Small intestine (tissue), 16 donors: ENCODE measurements at places on chromosomes 3 and 15. TPM values are rescaled to one million over a fixed set of nuclear protein-coding genes. Genes with fewer than 3 reads are reported as not detected.

GRCh38 chr15:69600556-69601085 lies 148.0 kb downstream of the RPLP1 start:
- H3K36me3 ChIP-seq = no peaks in the 10 kb centered on the region
- H3K27ac ChIP-seq = no peak overlapping the region
- peaks cover 2% of the 10 kb centered on the region for H3K4me1 ChIP-seq
- no peak for DNase-seq
- peaks cover 36% of the 10 kb centered on the region for H3K27me3 ChIP-seq

- DNase-seq = no peak
- no peak overlapping the region for H3K4me3 ChIP-seq
- H3K4me1 ChIP-seq = no peaks in the 10 kb centered on the region
- no peaks in the 10 kb centered on the region for H3K27me3 ChIP-seq
These were observed 56.0 kb upstream of the FLNB start for GRCh38 chr3:57952208-57952631.

GRCh38 chr15:58360421-58361090 lies 71.2 kb upstream of the LIPC start:
- H3K4me1 ChIP-seq = no peaks in the 10 kb centered on the region
- no peaks in the 10 kb centered on the region for H3K27me3 ChIP-seq
- H3K4me3 ChIP-seq = no peak overlapping the region
- no peaks in the 10 kb centered on the region for H3K36me3 ChIP-seq
- DNase-seq = no peak

- no peaks in the 10 kb centered on the region for H3K36me3 ChIP-seq
- H3K27ac ChIP-seq = no peak overlapping the region
- H3K4me3 ChIP-seq = peak overlapping the region; percentile 44
- DNase-seq = no peak
- H3K27me3 ChIP-seq = peaks cover 6% of the 10 kb centered on the region
- H3K4me1 ChIP-seq = no peaks in the 10 kb centered on the region
These were observed 1.0 kb upstream of the RBPMS2 start for GRCh38 chr15:64776402-64776786.

DNA sequence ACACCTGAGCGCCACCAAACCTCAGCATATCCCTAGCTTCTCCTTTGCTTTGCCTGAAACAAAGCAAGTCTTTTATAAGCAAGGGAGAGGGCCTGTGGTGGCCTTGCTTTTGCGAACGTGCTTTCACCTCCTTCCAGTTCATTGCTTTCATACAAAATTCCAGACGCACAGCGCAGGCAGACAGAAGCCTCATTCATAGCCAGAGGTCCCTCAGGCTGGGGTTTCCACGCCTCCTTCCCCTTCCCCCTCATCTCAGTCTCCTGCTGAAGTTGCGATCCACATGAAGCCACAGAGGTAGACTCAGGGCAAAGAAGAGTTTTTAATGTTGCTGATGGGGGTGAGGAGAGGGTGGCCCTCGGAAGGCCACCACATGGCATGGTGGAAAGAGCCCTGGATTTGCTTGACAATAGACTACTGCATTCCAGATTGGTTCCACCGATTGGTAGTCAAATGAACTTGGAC lies 59.4 kb upstream of the FLNB start:
- peak overlapping the region; percentile 43 for H3K27ac ChIP-seq
- H3K36me3 ChIP-seq = no peaks in the 10 kb centered on the region
- H3K4me3 ChIP-seq = no peak overlapping the region
- H3K4me1 ChIP-seq = no peaks in the 10 kb centered on the region
- no peak for DNase-seq

DNA sequence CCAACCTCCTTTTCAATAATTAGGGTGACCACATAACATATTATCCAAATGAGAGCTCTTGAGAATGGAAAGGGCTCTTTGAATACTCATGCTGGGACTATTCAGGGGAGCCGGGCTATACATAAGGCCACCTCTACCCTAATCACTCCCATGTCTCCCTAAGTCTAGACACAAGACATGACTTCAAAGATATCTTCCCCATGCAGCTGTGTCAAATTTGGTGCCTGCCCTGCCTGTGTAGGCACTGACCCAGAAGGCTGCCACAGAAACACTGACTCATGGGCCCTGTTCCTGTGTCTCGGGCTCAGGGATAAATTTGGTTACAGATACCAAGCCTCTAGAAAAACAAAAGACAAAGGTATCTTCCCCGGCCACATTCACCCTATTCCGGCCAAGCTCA lies 70.3 kb downstream of the MYLK start:
- no peaks in the 10 kb centered on the region for H3K36me3 ChIP-seq
- H3K4me3 ChIP-seq = no peak overlapping the region
- H3K4me1 ChIP-seq = no peaks in the 10 kb centered on the region
- DNase-seq = no peak
- no peaks in the 10 kb centered on the region for H3K27me3 ChIP-seq

- H3K4me3 ChIP-seq = no peak overlapping the region
- H3K4me1 ChIP-seq = no peaks in the 10 kb centered on the region
- no peaks in the 10 kb centered on the region for H3K36me3 ChIP-seq
- no peak overlapping the region for H3K27ac ChIP-seq
These were observed 17.8 kb downstream of the GCSAM start for GRCh38 chr3:112115161-112115739.

The CTXN2 gene
- polyA plus RNA-seq = not detected

GRCh38 chr3:156317462-156318074 lies 197.2 kb downstream of the KCNAB1 start:
- H3K36me3 ChIP-seq = no peaks in the 10 kb centered on the region
- H3K4me3 ChIP-seq = no peak overlapping the region
- no peak overlapping the region for H3K27ac ChIP-seq
- no peaks in the 10 kb centered on the region for H3K27me3 ChIP-seq
- peak; percentile 44 for DNase-seq

- no peaks in the 10 kb centered on the region for H3K4me1 ChIP-seq
- no peaks in the 10 kb centered on the region for H3K27me3 ChIP-seq
- H3K4me3 ChIP-seq = no peak overlapping the region
- DNase-seq = no peak
- H3K36me3 ChIP-seq = no peaks in the 10 kb centered on the region
These were observed 71.3 kb upstream of the THSD4 start for GRCh38 chr15:71044006-71044405.

DNA sequence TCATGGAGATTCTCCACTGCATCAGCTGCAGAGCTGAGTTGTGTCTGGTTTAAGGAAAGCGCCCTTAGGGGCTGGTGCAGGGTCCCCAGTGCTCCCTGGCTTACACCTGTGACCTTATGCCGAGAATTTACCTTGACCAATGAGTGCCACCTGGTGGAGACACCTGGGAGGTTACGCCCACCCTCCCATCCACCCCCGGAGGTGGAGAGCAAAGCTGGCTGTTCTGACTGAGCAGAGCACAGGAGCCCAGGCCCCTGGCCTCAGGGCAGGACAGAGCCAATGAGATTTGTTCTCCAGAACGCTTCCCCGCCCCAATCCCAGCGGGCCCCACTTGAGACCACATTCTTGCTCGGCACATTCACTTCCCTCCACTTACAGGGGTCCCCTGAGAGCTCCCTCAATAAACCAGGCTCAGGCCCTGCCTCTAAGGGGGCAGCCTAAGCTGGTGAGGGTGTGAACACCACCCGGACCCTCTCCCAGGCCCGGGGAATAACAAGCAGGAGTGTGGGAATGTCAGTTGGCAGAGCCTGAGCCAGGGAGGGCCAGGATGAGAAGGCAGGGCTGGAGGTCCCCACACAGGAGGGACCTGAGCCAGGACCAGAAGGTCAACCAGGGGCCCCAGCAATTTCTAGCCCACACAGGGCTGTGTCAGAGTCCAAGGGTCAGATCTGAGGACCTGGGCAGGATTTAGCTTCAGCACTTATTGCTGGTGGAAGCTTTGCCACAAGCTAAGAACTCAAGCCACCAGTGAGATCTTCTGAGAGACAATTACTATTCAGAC lies 117.1 kb downstream of the TPRA1 start:
- peak; percentile 70 for DNase-seq
- no peaks in the 10 kb centered on the region for H3K4me1 ChIP-seq
- peak overlapping the region; percentile 51 for H3K27ac ChIP-seq
- no peak overlapping the region for H3K4me3 ChIP-seq
- no peaks in the 10 kb centered on the region for H3K36me3 ChIP-seq
